ENCODE measurements at places on chromosomes 13 and 19. TPM values are rescaled to one million over a fixed set of nuclear protein-coding genes. Genes with fewer than 3 reads are reported as not detected.

The ZNF491 gene
- total RNA-seq, result 0.58 TPM

The CFAP97D2 gene
- not detected for total RNA-seq

The FLT1 gene
- 0.60 TPM for total RNA-seq

The KLK6 gene
- total RNA-seq, result not detected

The LRP3 gene
- total RNA-seq, result 42.9 TPM

The SBSN gene
- 0.82 TPM for total RNA-seq

The PNMA8A gene
- total RNA-seq, result 2.5 TPM

The CCDC8 gene
- total RNA-seq, result 72.2 TPM

Data from pericardium fibroblast (primary cell).